ENCODE measurements at places on chromosomes 1 and 21.

GRCh38 chr1:193614275-193614674, 427.9 kb upstream of the B3GALT2 start:
- no peak for DNase-seq

DNA sequence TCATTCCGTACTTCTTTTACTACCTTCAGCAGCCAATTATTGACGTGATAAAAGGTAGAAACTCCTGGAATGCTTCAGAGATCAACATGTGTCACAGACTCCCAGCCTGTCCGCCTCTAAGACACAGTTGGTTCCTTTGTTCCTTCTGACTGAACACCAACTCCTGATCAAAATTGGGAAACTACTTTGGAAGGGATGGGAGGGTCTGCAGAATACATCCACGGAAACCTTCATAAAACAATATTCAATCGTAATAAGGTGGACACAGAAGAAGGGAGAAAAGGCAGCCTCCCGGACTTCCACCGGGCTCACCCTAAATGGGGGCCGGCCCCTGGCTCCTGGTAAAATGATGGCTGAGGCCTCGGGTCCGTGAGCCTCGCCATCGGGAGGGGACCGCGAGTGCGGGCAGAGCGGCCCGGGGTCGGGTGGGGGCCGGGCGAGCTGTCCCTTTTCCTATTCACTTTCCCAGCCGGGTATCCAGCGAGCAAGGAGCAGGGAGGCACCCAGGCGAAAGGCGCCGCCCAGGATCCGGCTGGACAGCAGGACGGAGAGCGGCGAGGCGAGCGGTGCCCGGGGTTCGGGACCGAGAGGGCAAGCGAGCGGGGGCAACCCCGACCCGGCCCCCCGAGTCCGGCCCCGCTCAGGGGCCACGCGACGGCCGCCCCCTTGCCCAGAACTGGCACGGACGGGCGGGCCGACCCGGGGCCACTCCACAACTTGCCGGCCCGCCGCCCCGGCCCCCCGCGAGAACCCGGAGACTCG, 805 bp downstream of the NRIP1 start:
- no peak for DNase-seq

DNA sequence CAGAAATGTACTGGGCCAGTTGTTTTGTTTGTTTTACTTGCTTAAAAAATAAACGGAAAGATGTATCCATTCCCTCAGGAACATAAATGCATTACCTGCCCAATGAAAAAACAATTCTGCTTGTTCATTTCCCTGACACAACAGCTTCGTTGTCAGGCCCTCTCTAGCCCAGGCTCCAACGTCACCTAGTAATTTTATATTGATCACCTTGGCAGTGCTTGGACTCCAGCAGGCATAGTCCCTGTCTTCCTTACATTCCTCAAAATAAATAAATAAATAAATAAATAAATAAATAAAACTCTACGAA, 1.2 kb downstream of the CEP170 start:
- peak; percentile 27 for DNase-seq

DNA sequence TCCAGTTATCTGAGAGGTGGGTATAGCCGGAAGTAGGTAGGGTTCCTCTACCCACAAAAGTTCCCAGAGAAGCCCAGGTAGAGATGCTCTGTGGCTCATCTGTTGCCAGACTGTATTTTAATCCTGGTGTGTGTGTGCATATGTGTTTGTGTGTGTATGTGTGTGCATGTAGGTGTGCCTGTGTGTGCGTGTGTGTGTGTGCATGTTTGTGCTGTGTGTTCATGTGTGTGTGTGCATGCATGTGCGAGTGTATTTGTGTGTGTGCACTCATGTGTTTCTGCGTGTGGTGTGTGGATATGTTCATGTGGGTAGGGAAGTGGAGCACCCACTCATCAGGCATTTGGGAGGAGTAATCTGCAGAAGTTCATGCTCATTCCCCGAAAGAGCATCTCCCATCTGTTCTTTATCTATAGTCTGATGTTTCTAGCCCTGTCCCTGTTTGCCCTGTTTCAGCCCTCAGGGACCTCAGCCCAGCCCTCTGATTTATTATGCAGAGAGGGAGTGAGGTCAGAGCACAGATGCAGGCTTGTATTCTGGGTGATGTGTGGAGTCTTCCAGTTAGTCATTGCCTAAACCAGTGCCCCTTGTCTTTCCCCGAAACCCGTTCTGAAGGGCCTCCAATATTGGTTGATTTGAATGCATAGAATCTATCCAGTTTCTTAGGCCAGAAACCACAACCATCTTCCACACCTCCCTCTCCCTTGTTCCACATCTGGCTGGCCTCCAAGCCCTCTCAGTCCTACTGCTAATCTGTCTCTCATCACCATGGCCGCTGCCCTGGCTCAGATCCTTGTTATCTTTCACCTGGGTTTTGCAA, 69.1 kb downstream of the DISC1 start:
- no peak for DNase-seq

DNA sequence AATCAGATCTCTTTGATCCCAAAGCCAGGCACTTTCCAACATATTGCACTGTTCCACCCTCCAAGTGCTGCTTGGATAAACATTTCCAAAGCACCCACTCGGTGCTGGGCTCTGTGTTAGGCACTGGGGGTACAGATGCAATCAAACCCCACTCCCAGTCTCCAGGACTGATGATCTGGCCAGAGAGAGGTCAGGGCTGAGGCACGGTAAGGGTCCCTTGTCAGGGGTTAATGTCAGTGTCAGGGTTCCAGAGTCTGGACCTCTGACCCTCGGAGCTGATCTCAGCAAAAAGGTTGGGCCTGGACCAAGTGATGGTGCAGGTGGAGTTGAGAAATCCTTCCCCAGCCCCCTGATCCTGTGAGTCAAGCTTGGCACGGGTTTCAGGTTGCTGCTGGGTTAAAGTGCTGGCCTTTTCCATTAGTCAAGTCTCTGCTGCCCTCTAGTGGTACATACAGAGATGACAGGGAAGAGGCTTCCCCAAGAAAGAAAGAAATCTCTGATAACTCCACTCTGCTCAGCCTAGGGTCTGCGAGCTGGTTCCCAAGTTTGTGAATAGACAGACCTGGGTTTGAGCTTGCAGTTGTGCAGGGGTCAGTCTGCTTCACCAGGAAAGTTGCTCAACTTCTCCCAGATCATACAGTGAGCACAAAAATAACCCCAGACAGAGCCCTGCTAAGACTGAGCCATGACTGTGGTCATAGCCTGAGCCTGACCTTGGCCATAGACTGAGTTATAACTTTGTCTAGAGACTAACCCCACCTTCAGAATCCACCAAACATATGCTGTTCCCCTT, 74.6 kb downstream of the DMRTA2 start:
- peak; percentile 62 for DNase-seq

- DNase-seq: no peak
These were observed 40.2 kb upstream of the SLC6A9 start for GRCh38 chr1:44071461-44071860.

DNA sequence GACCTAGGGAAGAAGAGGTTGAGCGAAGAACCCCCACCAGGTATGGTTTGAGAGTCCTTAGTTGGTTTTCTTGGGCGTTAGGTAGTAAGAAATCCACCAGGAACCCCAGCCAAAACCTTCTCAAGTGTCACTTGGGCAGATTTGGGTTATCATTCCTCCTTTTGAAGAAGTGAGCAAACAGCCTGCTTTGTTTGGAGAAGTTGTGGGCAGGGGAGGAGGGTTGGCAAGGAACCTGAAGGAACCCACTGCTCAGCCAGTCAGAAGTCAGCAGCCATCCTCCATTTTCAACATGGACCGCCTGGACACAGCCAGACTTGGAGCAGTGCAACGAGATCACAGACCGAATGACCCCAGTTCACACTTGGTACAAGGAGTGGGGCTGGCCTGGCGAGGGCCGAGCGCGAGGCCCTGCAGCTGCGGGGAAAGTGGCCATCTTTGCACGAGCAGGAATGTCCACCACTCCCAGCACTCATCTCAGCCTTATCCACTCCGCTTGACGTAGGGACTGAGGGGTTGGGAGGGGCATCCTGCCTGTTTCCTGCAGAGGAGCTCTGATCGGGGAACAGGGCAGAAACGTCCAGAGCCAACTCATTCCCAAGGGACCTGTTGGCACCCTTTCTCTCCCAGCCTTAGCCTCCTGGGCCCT, 7.2 kb downstream of the ADPRS start:
- DNase-seq: no peak

- DNase-seq: no peak
These were observed 13.1 kb upstream of the HEYL start for GRCh38 chr1:39652554-39652953.

DNA sequence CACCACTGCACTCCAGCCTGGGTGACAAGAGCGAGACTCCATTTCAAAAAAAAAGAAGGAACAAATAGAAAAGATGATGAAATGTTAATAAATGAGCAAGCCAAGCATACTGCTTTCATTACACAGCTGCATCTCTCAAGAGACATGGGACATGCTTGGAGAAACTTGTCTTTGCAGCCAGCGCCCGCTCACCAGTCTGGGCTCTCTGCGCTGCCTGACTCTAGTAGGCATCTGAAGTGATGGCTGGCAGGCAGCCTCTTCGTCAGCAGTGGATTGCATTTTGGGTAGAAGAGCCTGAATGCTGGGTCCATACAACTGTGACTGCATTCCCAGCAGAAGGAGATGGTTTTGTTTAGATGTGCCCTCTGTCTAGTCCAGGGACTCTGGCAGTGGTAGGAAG, 48.0 kb downstream of the IL6R start:
- no peak for DNase-seq

DNA sequence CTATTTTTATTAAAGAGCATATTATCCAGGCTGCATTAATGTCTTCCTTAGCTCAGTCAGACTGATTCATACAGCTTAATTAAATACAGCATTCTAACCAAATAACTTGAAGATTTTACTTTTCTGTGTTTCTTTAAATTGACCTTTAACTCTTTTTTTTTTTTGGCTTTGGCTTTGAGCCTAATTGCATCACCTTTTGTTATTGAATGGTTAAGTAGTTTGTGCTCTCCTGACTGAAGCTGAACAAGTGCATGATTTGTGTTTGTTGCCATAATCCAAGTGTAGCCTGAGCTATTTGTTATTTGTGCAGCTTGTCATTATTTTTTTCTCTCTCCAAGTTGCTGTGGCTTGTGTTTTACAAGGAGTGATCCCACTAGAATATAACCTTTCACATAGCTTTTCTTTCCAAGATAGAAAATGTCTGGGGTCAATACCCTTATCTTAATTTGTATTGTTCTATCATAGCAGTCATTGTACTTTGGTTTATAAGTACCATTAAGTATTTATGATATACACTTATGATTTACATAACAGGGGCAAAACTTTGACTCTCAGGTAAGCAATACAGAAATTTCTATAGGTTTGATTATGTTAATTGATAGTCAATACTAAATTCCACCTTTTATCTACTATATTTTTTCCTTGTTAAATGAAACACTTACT, 31.6 kb downstream of the CDC14A start:
- DNase-seq: no peak

GRCh38 chr1:230768903-230769570, 21.8 kb downstream of the CAPN9 start:
- DNase-seq: no peak

DNA sequence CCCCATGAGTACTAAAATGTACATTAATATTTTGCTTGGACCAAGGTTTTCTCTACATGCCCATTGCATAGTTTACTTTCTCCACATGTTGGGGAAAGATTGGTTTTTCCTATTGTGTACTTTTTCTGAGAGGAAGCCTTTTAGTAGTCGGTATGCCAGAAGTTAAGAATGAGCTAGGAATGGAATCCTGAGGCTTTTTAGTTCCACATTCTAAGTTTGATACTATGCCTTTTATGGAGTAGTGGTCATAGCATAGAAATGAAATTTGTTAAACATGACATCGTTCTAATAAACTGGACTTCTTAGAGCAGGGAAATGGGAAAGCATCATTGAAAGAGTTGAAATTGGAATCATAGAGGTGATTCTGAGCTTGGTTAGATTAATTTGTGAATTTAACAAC, 64.3 kb downstream of the BCL9 start:
- DNase-seq: no peak

GRCh38 chr1:164466429-164466828, 92.6 kb upstream of the PBX1 start:
- DNase-seq: no peak

DNA sequence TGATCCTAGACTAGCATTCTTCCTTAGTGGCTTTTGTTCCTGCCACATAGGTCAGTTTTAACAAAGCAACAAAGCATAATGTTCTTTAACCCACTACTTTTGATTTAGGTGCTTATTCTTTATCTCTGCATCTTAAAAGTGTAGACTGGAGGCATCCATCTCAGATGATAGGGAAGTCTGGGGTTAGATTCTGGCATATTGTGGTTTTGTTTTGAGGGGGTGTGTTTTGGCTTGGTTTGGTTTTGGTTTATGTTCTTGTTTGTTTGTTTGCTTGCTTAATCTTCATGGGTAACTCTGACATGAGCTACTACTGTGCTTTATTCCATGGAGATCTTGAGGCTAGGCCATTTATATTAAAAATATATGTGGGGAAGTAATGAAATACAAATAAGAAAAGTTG, 40.3 kb upstream of the MYOCOS start:
- no peak for DNase-seq

GRCh38 chr1:10057796-10058195, 25.0 kb downstream of the UBE4B start:
- no peak for DNase-seq

DNA sequence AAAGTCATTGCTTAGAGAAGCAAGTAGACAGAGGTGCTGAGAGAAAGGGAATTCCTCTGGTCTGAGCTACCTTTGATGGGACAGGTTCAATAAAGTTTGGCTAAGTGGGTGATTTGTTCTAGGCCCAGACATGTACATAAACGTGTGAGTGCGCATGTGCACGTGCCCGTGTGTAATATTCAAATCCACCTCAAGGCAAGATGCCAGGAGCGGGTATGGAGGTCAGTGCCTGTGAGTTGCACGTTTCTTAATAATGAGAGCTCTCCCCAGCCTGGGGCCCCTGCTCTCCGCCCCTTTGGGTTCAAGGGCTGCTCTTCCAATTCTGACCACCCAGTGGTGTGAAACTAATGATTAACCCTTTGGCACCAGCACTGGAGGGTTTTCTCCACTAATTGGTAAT, 53.8 kb upstream of the LMO4 start:
- no peak for DNase-seq

GRCh38 chr1:2784854-2785630, 16.5 kb downstream of the TTC34 start:
- no peak for DNase-seq

- DNase-seq: peak; percentile 37
These were observed 72.3 kb downstream of the RGL1 start for GRCh38 chr1:183877053-183877720.

- no peak for DNase-seq
These were observed 151.3 kb downstream of the CLIC6 start for GRCh38 chr21:34820051-34820450.

GRCh38 chr1:231420299-231420958, 1.7 kb downstream of the EGLN1 start:
- no peak for DNase-seq

- DNase-seq: no peak
These were observed 329.8 kb upstream of the VAMP3 start for GRCh38 chr1:7441143-7441841.

DNA sequence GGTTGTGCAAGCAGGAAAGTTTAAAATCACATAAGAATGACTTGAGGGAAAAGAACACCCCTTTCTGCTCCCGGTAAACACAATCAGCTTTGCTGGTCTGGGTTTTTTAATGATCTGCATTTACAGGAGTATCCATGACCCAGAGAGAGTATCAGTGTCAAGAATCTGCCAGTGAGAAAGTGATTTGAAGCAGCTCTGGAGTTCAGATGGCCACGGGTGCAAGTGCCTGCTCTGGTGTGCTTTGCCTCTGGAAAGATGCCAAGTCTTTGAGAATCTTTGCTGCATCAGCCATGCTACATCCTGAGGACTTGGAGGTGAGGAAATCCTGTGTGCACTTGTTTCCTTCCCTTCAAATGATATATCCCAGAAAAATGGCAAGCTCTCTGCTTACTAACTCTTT, 18.6 kb upstream of the MYSM1 start:
- no peak for DNase-seq

GRCh38 chr1:240575981-240576662, 35.8 kb downstream of the GREM2 start:
- DNase-seq: no peak

Data from ACHN (cell line).